ENCODE measurements at places on chromosomes 12 and 14.

DNA sequence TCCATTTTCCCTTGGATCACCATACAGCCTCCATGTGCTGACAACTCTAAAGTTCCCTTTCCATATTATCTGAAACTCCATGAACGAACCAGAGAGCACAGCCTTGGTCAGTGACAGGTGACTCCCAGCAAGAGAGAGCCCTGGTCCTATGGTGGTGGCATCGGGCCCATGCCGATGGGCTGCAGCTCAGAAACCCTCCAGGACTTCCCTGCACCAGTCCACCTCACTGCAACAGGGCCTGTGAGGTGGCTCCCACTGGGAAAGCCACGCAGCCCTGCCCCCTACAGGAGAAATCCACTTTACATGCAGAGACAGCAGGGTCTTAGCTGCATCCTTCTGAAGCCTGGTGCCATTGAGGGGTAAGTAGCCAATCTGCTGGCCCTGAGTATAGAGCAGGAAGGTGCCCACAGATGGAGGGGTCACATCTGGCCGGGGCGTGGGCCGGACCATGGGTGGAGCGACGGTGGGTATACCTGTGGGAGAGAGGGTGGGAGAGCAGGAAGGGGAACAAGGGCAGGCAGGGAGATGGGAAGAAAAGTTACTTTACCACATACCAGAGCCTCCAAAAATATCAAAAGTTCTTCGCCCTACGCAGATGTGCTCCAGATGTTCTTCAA, 24.7 kb downstream of the RTRAF start:
- DNase-seq = peak; percentile 59

- DNase-seq = peak; percentile 2
Observed at GRCh38 chr12:70486588-70486987, 120.5 kb downstream of the KCNMB4 start.

- DNase-seq = no peak
Observed at GRCh38 chr12:12466157-12466556, 96.5 kb downstream of the DUSP16 start.

GRCh38 chr12:17342381-17342961, 736.5 kb upstream of the LMO3 start:
- DNase-seq = no peak

DNA sequence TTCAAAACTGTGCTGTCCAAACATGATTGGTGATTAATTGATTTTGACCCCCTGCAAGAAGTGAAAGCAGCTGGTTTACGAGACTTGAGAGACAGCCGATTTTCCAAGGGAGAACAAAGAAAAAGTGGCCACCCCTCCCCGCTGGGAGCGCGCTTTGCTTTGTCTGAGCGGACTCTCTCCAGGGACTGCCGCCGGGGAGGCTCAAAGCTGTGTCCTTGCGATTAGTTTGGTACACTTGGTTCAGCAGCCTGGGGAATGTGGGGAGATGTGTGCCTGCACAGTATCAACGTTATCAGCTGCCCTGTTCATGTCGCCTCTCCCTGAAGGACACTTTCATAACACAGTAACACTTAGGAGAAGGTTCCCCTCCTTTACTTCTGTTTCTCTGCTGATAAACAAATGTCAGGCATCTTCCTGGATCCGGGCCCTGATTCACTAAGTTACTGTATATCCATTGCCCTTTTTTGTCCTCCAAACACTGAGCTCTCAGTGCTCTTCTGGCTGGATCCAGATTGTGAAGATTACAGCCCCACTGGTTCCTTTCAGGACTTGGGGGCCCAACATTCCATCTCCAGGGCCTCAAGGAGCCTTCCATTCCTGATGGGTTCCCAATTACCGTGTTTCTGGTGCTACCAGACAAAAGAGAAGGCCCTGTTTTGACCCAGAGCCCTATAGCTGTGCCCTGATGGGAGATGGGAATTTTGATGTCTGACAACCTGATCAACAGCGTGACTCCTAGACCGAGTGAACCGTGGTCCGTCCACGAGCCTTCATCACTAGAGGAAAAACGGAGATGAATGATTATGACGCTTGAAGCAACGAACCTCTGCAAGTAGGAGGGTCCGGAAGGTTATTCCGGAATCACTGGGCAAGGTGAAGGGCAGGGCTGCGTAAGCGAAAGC, 31.7 kb upstream of the TUBA1C start:
- peak; percentile 97 for DNase-seq

DNA sequence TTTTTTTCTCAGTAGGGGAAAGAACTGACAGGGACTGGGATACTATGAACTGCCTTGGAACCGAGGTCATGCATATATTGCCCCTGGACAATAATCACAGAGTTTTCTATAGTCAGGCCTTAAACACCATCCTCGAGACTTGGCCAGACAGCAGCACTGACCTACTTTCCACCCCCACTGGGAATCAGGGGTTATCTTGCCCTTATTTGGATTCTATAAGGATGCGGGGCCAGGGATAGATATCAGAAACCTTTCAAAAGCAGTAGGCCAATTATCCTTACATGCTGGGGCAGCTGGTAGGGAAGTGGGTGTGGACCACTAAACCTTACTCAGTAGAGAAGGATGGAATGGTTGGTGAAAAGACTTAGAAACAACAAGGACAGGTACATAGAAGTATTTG, 2.0 kb downstream of the ZNF219 start:
- DNase-seq = peak; percentile 16

GRCh38 chr14:28373721-28374120, 392.9 kb upstream of the FOXG1 start:
- no peak for DNase-seq

DNA sequence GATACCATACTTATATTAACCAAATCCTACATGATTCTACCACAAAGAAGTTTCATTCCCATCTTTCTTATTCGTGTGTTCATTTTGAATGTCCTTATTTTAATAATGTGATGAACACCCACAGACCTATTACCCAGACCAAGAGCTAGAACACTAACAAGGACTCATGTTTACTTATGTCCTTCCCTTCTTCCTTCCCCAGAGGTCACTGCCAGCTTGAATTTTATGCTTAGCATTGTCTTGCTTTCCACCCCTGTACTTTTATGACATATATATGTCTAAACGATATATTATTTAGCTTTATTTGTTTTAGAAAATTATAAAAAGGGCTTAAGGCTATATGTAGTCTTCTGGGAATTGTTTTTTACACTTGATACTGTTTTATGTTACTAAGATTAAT, 238.6 kb downstream of the LRIG3 start:
- peak; percentile 57 for DNase-seq

DNA sequence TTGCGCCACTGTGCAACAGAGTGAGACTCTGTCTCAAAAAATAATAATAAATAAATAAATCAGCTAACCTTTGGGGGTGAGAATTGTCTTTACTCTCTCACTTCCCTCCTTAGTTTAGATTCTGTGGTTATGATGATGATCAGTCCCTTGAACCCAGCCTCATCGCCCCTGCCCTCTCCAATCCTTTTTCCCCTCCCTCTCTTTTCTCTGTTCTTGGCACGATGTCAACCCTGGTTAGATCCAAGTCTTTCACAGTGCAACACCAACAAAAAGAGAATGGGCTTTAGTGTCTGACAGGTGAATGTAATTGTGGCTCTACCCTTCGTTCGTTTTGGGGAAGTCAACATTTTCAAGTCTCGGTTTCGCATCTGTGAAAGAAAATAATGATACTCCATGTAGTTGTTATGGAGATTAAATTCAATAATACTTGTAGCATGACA, 59.0 kb downstream of the NTN4 start:
- peak; percentile 7 for DNase-seq

DNA sequence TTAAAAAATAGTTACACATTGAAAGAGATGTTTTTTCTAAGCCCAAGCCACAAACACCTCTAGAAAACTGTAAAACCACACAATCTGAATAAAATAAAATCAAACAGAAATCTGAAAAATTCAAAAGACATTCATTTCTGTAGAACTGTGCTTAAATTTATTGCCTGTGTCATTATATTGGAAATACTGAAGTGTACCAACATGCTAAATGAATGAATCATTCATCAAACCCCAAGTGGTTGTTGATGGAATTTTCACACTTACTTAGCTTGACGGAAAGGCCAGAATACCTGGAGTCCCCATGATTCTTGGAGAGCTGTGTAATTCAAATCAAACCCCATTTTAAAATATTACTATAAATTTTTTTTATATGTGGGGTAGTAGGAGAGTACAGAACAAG, 2.7 kb downstream of the KITLG start:
- peak; percentile 87 for DNase-seq

DNA sequence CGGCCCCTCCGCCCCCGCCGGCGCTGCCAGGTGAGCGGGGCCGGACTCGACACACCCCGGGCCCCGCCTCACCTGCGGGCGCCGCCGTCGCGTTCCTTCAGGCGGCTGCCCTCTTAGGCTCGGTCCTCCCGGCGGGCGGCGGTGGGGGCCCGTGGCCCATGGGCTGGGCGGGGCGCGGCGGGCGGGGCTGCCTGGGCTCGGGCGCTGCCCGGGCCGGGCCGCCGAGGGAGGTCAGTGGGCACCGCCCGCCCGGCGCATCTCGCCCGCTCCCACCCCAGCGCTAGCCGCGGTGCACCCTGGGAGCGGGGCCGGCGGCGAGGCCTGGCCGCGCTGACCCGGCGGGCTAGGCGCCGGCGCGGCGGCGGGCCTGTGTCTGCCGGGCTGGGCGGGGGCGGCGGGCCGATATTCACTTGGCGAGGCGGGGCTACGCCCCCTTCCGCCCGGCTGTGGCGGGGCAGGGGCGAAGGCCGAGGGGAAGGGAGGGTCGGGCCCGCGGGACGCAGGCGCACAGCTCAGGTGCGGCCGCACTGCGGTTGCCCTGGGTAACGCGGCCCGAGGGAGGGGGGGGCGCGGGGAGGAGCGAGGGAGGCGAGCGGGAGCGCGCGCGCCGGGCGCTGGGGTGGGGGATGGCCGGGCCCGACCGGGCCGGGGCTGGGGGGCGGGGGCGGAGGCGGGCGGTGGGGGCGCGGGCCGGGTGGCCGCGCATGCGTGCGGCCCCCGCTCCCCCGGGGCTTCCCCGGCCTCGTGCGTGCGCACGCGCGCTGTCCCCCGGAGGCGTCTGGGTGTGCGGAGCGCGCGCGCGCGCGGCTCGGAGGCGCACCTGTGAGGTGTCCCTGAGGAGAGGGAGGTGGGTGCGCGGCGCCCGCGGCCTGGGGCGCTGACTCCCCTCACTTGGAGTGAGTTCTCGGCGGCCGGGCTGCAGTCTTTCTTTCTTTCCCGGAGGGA, at the start of the genes CCDC92 and ZNF664:
CCDC92 (minus strand) TSS at position 375 of the 945 bp plus-strand sequence. CDS start 28,526 bp downstream, outside the sequence.
ZNF664 (plus strand) TSS at position 759 of the 945 bp plus-strand sequence. CDS start 38,930 bp downstream, outside the sequence.
- DNase-seq = peak; percentile 99

- DNase-seq = no peak
Observed at GRCh38 chr12:42582050-42582449, 7.5 kb downstream of the PRICKLE1 start.

DNA sequence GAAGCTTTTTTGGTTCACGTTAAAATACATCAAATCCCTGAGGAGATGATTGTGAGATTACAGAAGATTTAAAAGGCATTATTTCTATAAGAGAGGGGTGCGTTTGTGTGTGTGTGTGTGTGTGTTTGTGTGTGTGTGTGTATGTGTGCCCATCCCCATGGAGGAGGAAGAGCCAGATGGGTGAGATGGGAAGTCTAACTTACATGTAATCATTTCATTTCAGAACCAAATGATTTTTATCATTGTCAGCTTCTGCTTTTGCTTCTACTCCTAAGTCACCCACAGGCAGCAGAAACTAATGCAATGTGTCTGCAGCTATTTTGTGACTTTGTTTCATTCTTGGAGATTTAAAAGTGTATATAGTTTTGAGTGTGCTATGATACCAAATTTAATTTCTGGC, 68.7 kb downstream of the SLC4A8 start:
- DNase-seq = no peak

DNA sequence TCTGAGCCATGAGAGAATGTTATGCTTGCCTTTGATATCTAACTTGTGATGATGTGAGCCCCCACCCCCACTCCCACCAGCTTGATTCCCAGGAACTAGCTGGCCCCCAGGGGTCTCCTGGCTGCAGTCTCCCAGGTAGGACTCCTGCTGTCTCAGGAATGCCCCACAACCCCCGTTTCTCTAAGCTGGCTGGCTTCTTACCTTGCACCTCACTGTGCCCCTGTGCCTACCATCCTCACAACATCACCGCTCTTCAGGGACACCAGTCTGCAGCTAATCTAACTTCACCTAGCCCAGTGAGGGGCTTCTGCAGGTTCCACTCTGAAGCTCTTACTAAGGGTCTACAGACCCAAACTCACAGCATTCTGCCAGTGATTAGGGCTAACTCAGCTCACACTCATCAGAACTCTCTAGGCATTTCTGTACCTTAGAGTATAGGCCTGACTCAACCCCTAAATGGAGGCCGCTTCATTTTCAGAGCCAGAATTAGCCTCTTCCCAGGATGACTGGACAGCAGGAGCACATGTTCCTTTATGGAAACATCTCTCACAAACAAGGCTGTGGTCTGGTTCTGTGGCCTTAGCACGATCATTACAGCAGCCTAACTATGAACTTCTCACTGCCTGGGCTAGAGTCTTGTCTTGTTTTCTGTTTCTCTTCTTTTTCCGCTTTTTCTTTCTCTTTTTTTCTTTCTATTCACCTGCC, 72.8 kb upstream of the IFNG-AS1 start:
- no peak for DNase-seq
